ENCODE measurements at places on chromosomes 2 and 18.

DNA sequence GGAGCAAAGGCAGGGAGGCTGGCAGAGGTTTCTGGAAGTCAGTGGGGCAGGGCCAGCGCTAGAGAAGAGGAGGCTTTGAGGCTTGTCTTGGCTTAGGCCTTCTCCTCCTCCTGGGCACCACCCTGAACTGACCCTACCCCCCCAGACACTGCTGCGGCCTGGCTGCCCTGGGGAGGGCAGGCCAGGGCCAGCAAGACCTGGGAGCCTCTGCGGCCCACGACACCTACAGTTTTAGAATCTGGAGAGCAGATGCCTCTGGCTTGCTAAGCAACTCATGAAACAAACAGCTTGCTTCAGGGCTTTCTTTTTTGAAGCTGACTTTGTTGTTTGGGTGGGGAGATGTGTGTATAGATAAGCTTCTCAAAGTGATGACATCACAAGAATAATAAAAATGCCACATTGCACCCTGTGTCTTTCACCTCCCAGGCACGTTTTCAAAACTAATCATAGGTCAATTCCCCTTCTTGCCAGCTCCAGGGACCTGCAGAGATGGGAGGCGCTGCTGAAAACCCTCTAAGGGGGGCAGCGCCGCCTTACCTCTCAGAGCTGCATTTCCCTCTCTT, 46.2 kb upstream of the SMAD7 start:
- H3K36me3 ChIP-seq: no peaks in the 10 kb centered on the region
- peaks cover 20% of the 10 kb centered on the region for H3K4me1 ChIP-seq
- no peaks in the 10 kb centered on the region for H3K27me3 ChIP-seq
- DNase-seq: no peak

GRCh38 chr2:239365071-239365781, 35.6 kb downstream of the HDAC4 start:
- DNase-seq: no peak
- peaks cover 8% of the 10 kb centered on the region for H3K4me1 ChIP-seq
- H3K36me3 ChIP-seq: no peaks in the 10 kb centered on the region
- no peaks in the 10 kb centered on the region for H3K27me3 ChIP-seq
- H3K27ac ChIP-seq: no peak overlapping the region
- no peak overlapping the region for H3K4me3 ChIP-seq

GRCh38 chr2:122341007-122341406, 585.6 kb downstream of the TSN start:
- DNase-seq: no peak
- H3K4me3 ChIP-seq: no peak overlapping the region
- H3K27me3 ChIP-seq: no peaks in the 10 kb centered on the region

- DNase-seq: no peak
- H3K27me3 ChIP-seq: no peaks in the 10 kb centered on the region
- H3K27ac ChIP-seq: peak overlapping the region; percentile 6
Observed at GRCh38 chr2:68709421-68709911, 25.1 kb upstream of the ARHGAP25 start.

DNA sequence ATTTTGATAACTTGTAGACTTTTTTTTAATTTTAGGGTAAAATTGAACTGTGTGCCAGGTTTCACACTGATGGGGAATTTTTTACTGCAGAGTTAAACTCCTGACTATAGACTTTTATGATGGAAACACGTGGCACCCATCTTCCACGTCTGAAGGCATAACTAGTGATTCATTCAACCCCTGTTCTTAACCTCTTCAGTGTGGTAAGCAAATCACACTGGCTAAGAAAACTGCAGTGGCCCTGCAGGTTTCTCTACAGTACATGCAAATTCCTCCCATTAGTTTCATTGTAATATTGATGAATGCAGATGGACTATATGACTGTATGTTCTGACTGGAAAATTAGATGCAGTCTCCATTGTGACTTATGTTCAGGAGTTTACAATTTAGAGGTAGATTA, 47.2 kb downstream of the SMAD4 start:
- H3K27me3 ChIP-seq: no peaks in the 10 kb centered on the region
- no peak for DNase-seq

DNA sequence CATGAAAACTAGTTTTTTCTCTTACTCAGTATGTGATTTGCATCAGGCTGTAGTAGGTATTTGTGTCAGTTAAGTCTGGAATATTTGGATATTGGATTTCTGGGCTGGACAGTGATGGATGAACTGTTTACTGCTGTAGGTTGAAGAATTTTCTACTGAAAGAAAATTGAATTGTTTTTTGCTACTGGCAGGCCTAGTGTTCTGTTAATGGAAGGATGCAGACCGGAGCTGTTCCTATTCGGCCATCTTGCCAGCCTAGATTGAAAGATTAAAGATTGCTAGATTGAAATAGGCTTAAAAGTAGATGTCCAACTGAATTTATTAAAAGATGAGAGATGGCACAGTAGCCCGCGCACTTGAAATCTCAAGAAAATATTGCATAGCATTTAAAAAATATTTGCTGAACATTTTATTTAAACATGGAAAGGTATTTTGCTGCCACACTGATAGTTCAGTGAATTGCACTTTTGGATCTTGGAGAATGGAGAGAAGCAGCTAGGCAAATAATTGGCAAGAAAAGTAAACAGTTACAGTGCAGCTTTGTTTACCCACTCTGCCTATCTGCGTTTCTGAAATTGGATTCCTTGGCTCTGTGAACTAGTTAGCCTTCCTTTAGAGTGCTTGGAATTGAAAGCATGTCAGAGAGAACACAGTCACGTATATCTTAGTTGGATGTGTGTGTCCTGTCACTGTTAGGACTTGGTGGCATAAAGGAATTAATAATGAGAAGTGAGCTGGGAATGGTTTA, 54.1 kb downstream of the EPB41L5 start:
- DNase-seq: no peak
- no peak overlapping the region for H3K27ac ChIP-seq
- no peaks in the 10 kb centered on the region for H3K27me3 ChIP-seq
- H3K4me3 ChIP-seq: no peak overlapping the region
- no peaks in the 10 kb centered on the region for H3K4me1 ChIP-seq

DNA sequence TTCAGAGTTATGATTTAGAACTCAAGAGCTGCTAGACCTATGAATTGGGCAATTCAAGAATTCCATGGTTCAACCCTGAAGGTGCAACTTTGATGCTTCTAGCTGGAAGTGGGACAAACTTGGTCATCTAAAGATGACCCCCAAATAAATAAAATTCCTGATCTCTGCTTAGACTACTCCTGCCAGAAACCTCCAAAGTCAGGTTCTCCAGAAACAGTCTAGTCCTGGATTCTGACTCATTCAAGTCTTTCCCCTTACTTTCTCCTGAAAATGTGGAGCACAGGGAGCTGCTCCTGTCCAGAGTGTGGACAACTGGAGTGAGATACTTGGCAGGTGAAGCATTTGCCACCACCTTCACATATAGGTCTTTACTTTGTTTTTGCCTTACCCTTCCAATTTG, 557.7 kb upstream of the TNP1 start:
- no peak overlapping the region for H3K27ac ChIP-seq
- peaks cover 4% of the 10 kb centered on the region for H3K27me3 ChIP-seq

DNA sequence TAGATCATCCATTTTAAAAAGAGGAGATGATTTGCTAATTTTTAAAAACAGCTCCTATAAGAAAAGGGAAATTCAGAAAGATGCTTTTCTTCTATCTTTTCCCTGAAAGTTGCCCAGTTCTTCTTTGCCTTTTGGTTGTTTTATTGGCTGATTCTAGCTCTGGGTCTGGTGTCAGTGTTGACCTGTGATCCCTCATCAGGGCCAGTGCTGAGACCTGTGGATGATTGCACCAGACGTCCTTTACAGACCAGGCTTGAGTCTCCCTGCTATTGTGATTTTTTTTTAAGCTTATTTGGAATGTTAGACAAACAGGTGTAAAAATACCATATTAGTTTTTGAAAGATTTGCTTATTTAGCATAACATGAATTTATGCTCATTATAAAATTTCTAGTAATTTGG, 88.2 kb downstream of the ACSL3 start:
- no peaks in the 10 kb centered on the region for H3K36me3 ChIP-seq
- no peaks in the 10 kb centered on the region for H3K4me1 ChIP-seq
- H3K27me3 ChIP-seq: peaks cover 14% of the 10 kb centered on the region
- H3K4me3 ChIP-seq: no peak overlapping the region
- no peak for DNase-seq

DNA sequence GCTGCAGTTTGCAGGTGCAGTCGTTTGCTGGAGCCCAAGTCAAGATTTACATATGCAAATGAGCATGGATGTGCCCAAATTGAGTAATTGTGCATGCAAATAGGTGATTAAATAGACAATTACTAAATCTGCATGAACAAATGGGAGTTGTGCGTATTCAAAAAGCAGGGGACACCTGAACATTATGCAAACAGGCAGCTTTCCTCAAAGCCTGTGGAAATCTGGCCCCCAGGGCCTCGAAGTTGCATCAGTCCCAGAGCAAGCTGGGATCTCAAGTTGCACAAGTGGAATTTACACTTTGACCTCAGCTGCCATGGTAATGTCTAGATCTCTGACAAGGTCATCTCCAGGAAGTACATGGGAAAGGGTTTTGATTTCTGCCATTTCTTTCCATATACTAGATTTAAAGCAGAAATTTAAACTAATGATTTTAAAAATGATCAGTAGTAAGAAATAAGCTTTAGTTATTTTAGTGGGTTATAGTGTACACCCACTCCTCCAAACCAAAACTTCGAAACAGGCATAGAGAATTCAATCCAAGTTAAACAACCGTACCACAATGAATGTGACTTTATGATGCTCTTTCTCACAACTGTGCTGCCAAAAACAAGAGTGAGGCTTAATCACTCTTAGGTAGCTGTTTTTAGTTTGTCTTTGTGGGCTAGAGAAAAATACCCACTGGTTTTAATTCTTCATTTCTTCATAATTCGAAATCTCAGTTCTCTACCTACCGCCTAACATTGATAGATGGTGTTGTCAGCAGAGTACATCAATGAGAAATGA, 110.7 kb downstream of the RND3 start:
- no peak for DNase-seq
- H3K27ac ChIP-seq: no peak overlapping the region
- H3K4me1 ChIP-seq: no peaks in the 10 kb centered on the region
- no peak overlapping the region for H3K4me3 ChIP-seq

DNA sequence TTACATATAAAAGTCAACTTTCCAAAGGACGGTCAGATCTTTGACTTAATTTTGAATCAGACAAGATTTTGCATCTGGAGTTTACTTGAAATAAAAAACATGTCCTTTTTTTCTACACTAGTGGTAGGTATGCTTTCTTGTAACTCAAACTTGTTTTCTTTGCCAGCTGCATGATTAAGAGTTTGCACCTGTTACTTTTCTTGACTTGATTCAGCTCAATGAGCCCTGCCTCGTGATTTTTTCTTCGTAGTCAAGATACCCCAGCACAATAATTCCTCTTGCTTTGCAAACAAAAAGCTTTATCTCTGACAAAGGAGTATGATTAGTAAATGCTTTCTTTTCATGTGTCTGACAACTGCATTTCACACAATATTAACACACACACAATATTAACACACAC, 82.3 kb downstream of the FBXO15 start:
- H3K4me1 ChIP-seq: peaks cover 54% of the 10 kb centered on the region
- H3K36me3 ChIP-seq: no peaks in the 10 kb centered on the region
- no peak for DNase-seq
- H3K4me3 ChIP-seq: peak overlapping the region; percentile 9
- H3K27ac ChIP-seq: peak overlapping the region; percentile 85

GRCh38 chr18:13872932-13873331, 42.4 kb downstream of the MC2R start:
- peaks cover 24% of the 10 kb centered on the region for H3K27me3 ChIP-seq
- no peak overlapping the region for H3K27ac ChIP-seq
- no peaks in the 10 kb centered on the region for H3K36me3 ChIP-seq

GRCh38 chr2:150051004-150051403, 436.5 kb downstream of the RND3 start:
- H3K27me3 ChIP-seq: no peaks in the 10 kb centered on the region
- H3K36me3 ChIP-seq: no peaks in the 10 kb centered on the region
- DNase-seq: no peak
- no peak overlapping the region for H3K4me3 ChIP-seq
- no peaks in the 10 kb centered on the region for H3K4me1 ChIP-seq

GRCh38 chr2:144711084-144711483, 191.2 kb upstream of the ZEB2 start:
- no peak for DNase-seq
- H3K4me3 ChIP-seq: no peak overlapping the region
- no peak overlapping the region for H3K27ac ChIP-seq
- H3K27me3 ChIP-seq: no peaks in the 10 kb centered on the region

DNA sequence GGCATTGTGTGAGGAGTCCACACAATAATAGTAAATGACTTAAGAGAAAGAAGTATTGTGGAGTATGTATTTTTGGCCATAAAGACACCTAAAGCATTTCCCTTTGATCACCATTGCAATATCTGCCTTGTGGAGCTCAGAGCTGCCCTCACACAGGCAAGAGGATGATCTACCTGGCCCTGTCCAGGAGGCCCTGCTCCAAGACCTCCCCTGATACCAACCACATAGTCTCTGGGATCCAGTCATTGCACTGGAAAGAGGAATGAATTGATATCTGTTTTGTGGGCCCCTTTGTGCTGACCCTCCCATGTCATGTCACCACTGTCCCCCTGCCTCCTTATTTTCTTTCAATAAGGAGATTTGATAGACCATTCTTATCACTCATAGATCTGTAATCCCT, 430.6 kb upstream of the TNP1 start:
- H3K4me3 ChIP-seq: no peak overlapping the region
- H3K27ac ChIP-seq: no peak overlapping the region
- no peak for DNase-seq
- H3K4me1 ChIP-seq: no peaks in the 10 kb centered on the region
- no peaks in the 10 kb centered on the region for H3K36me3 ChIP-seq

- peaks cover 70% of the 10 kb centered on the region for H3K27me3 ChIP-seq
- no peak for DNase-seq
- no peaks in the 10 kb centered on the region for H3K36me3 ChIP-seq
- peak overlapping the region; percentile 53 for H3K4me3 ChIP-seq
Observed at GRCh38 chr2:45006041-45006941, 3.0 kb downstream of the SIX2 start.

DNA sequence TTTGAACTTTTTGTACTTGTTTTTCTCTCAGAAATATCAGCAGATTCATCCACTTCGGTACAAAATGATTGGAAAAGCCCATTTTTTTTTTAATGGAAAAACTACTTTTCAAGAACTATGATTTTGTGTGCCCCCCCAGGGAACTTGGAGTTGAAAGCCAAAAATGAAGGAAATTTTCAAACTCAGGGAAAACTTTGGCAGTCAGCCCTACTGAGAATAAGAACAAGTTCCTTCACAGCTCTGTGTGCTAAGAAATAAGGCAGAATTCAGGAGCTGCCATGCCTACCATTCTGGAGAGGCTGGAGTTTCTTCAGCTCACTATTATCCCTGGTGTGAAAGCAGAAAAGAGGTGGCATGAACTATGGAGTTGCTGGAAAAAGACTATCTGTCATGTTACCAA, 226.0 kb upstream of the SLC35G4 start:
- no peak overlapping the region for H3K27ac ChIP-seq
- no peak for DNase-seq
- no peaks in the 10 kb centered on the region for H3K36me3 ChIP-seq
- H3K4me1 ChIP-seq: no peaks in the 10 kb centered on the region
- no peaks in the 10 kb centered on the region for H3K27me3 ChIP-seq
- H3K4me3 ChIP-seq: no peak overlapping the region
